ENCODE measurements at places on chromosomes 13 and 19.
A peak's percentile ranks its signal among the peaks of the same experiment; 100 is the strongest.

DNA sequence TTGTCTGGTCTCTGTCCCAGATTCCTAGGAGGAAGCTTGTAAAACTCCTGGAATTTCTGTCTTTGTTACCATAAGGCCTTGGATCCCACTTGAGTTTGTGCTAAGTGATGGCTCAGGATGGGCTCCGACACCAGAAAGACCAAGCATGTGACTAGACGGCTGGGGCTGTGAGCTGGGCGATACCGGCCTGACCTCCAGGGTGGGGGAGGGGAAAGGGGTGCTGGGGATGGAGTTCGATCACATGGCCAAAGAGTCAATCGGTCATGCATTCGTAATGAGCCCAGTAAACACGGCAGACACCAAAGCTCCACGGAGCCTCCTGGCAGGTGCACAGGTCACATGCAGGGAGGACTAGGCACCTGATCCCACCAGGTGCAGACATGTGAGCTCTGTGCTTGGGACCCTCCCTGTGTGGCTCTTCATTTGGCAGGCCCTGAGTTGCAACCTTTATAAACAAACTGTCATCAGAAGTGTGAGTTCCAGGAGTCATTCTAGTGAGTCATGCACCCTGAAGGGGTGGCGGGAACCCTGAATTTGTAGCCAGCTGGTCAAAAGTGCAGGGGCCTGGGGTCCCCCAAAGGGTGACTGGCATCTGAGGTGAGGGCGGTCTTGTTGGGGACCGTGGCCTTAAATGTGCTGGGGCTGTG, 27.1 kb downstream of the ELAVL1 start:
- DNase-seq = peak; percentile 54

DNA sequence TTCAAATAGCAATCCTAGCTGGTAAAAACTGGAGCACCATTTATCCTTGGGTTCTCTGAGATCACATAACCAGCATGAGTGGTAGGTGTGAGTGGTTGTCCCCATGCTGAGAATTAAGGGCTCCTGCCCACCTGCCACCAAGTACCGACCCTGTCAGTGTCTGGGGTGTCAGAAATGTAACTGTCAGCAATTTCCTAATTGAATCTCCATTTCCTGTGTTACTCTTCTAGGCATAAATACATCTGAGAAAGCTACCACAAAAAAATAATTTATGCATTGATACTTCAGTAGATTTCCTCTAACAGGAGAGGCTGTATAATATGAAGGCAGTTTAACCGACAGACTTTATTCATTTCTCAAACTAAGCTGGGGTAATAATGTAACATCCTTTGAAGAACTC, 25.1 kb downstream of the CPB2 start:
- no peak for DNase-seq

GRCh38 chr19:5303208-5303607, 37.4 kb downstream of the PTPRS start:
- DNase-seq = no peak

GRCh38 chr13:50377726-50378270, 362.6 kb downstream of the KCNRG start:
- no peak for DNase-seq

GRCh38 chr13:59337070-59337469, 826.7 kb downstream of the DIAPH3 start:
- no peak for DNase-seq

- DNase-seq = no peak
Observed at GRCh38 chr13:96768524-96768923, 225.8 kb downstream of the OXGR1 start.

DNA sequence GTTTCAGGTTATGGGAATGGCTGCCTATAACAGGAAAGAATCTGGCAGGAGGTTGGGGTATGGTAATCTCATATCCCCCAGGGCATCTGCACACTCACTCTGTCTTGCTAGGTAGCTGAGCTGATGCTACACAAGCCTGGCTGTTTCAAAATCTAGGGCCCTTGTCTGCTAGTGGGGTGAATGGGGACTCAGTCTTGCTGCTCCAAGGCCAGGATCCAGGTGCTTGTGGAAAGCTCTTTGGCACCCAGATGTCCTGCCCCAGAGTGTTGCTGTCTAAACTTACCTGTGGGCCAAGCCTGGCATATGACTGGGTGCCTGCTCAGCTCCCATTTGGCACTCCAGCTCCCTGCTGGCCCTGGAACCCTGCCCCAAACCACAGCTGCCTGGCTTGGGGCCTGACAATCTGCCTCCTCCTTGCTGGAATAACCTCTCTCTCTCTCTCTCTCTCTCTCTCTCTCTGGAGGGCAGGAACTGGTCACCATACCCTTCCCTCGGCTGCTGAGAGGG, 158.1 kb upstream of the TSC22D1 start:
- peak; percentile 86 for DNase-seq

DNA sequence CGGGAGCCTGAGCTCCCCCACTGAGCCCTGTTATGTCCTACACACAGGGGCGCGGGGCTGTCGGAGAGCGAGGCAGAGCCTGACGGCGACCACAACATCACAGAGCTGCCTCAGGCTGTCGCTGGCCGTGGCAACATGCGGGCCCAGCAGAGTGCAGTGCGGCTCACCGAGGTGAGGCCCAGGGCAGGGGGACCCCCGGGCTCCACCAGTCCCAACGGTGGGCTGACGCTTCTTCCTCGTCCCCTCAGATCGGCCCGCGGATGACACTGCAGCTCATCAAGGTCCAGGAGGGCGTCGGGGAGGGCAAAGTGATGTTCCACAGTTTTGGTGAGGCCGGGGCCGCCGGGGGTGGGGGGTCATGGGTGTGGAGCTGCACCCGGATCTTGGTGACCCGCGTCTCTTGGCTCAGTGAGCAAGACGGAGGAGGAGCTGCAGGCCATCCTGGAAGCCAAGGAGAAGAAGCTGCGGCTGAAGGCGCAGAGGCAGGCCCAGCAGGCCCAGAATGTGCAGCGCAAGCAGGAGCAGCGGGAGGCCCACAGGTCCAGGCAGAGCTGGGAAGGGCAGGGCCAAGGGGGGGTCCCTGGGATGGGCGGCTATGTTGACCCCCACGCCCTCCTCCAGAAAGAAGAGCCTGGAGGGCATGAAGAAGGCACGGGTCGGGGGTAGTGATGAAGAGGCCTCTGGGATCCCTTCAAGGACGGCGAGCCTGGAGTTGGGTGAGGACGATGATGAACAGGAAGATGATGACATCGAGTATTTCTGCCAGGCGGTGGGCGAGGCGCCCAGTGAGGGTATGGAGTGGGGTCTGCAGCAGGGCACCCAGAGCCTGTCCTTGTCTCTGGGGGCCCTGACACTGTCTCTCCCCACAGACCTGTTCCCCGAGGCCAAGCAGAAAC, 1.2 kb upstream of the P2RY11 start:
- DNase-seq = no peak

DNA sequence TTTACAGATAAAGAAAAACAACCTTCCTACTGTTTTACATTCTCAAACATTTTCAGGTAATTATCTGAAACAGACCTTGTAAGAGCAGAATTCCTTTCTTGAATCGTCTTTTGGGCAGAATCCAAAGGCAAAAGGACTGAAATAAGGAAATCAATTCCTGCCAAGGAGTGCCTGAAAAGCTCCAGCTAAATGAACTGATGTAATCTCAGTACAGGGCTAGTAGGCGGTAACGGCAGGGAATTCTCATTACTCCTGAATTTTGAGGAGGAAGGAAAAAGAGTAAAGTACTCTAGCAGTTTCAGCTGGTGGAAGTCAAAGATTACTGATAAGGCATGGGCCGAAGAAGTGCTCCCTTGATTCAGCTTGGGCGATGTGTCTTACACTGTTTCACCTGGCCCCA, 168.4 kb downstream of the PCDH9 start:
- DNase-seq = no peak
